Adipocyte (in vitro differentiated cells): ENCODE measurements at places on chromosomes 13 and 19.

DNA sequence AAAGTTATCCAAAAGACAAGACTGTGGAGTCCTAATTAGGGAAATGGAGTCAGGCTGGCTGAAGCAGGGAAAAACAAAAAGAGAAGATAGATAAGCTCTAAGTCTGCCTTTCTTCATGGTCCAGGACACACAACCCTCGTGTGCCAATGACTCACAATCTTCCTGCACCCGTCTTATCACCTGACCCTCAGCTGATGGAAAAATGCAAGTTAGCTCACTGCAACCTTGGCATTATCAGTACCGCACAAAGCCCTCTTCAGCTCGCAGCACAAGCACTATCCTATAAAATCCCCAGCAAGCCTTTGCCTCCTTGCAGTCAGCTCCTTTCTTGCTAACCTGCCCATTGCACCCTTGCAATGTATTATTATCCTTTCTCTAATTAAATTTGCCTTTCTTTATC is 4.3 kb downstream of the OR7A5 start:
- no peak for DNase-seq

DNA sequence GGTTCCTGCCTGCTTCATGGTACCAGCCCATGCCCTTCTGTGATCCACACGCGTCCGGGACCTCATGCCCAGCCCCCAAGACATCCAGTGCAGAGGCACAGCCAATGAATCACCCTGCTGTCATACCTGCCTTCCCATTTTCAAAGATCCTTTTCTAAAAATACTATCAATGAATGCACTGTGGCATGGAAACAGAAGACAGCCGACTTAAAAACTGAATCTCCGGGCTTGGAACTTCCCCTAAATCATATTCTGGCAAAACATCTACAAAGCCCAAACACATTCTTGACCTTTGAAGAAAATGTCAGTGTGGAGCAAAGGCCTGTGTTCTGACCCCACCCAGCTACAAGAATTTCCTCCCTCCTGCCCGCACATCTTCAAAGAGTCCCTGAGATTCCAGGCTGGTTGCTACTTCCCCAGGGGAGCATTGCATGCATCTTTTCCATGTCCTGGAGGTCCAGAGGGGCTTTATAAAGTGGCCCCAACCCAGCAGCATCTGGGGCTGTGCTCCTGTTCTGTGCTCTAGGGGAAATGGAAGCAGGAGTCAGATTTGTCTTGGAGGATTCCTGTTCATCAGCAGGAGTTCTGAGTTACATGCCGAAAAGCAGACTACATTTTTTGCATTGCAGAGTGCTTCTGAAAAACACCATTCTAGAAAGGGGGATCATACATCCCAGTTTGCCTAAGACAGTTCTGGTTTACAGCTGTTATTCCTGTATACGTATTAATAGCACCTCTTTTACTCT is 135.2 kb downstream of the USP12 start:
- DNase-seq = peak; percentile 44

GRCh38 chr13:73751290-73751689 is 382.9 kb downstream of the KLF12 start:
- no peak for DNase-seq

DNA sequence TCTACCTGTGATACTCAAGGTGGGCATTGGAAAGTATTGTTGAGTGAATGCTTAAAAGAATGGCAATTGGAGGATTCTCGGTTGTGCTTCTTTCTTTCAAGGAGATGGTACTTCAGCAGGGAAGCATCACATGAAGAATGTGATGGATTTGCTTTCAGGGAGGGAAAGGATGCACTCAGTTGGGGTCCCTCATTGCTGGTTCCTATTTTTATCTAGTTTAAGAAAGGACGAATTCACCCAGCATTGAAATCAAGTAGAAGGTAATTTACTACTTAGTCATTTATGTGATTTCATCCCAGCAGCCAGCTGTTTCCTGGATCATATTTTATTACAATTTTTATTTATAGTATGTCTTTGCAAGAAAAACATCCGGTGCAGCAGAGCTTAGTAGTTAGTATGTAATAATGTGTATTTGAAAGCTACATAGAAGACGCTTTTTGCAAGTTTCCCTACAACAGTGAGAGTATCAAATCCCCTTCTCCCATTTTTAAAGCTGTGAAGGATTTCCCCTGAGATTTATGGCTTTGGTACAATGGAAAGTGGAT is 417.9 kb downstream of the GPC5 start:
- no peak for DNase-seq

GRCh38 chr19:58572026-58572817 is 913 bp downstream of the MZF1 start:
- DNase-seq = no peak
